ENCODE measurements at places on chromosomes 7 and 10.

GRCh38 chr10:52918714-52919305 lies 146.2 kb upstream of the MBL2 start:
- no peak for DNase-seq

DNA sequence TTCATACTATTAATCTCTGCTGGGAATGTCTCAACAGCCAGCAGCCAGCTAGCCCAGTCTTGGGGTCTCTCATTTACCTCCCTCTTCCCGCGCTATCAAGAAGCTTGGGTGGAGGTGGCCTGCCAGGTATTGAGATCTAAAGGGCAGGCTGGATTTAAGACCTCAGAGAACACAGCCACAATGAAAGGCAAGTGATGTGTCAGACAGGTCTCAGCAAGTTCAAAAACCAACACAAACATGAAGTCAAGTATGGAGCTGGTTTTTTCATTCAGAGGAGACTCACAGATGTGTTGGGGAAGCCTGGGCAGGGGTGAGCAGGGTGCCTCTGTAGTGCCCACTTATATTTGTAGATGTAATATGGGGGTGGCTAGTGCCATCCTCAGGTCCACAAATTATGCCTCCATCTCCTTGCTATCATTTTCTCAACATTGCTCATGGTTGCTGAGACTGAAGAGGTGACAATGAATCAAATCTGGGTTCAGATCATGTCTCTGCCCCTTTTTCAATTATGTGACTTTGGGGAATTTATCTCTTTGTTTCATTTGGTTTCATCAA lies 27.7 kb upstream of the CROT start:
- DNase-seq = no peak

DNA sequence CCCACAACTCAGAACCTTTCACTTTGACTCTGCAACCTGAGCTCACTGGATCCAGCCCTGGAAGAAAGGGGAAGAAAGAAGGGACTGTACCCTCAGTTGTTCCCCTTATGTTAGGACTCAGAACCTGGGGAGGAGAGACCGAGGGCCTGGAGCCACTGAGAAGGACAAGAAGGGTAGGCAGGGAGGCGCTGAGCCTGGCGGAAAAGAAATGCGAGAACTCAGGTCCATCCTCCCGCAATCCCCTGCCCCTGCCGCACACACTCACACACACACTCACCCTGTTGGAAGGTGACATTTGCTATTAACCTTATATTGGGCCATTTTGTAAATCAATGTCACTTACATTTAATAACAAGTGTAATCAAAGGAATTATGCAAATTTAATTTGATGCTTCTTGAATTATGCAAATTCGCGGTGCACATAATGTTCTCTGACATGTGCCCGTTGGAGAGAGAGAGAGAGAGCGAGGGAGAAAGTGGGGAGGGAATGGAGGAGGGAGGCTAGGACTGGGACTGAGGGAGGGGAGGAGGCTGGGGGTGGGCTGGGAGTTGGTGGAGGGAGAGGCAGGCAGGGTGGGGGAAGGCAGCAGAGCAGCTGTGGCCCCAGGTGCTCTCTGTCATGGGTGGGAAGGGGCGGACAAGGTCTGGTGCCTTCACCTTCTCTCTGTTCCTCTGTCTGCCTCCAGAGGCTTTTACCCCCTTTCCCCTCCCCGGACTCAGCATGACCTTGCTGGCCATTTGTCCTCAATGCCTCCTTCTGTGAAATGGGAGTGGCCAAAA lies 99.6 kb upstream of the PAX2 start:
- no peak for DNase-seq

- no peak for DNase-seq
These were observed 241.6 kb upstream of the MKI67 start for GRCh38 chr10:128367807-128368206.

GRCh38 chr10:30831426-30831825 lies 200.2 kb downstream of the ZNF438 start:
- DNase-seq = no peak

DNA sequence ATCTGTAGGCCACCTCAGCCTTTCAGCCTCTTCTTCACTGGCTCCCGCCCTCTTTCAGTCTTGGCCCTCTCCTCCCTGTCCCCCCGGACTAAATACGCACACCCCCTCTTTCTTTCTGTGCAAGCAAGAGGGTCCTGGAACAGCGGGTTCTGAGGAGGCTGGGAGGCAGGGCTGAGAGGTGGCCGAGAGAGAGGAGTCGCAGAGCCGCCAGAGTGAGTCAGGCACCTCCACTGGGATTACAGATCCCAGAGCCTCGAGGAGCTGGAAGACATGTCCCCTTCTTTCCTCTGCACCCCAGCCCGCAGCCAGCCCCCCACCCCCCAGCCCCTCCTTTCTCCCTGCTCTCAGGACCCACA lies 182 bp downstream of the CCDC136 start:
- DNase-seq = no peak

- no peak for DNase-seq
These were observed 579.9 kb upstream of the POM121L12 start for GRCh38 chr7:52455571-52455970.

- DNase-seq = no peak
These were observed 274.2 kb downstream of the ADARB2 start for GRCh38 chr10:1462994-1463633.

GRCh38 chr7:20777377-20778062 lies 9.2 kb downstream of the SP8 start:
- no peak for DNase-seq

- no peak for DNase-seq
These were observed 164.1 kb downstream of the PTEN start for GRCh38 chr10:88027570-88027969.

DNA sequence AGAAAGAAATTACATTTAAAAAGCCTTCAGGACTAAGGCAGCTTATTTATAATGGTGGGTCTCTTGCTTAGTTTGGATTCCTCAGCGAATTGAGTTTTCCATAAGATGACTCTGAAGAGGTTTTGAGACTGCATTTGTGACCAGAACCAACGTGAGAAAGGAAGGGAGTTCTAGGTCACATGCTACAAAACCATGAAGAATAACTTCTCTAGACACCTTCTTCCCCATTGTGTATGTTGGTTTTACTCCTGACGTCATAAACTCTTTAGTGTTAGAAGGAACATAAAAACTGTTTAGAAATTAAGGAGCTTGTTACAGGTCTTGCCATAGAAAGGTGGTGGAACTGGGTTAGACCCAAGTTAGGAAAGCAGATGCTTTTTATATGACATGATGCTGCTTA lies 11.1 kb downstream of the PTPN12 start:
- DNase-seq = no peak

GRCh38 chr7:17275749-17276671 lies 22.4 kb upstream of the AHR start:
- no peak for DNase-seq

- DNase-seq = no peak
These were observed 9.3 kb upstream of the HUS1 start for GRCh38 chr7:47988496-47989386.

DNA sequence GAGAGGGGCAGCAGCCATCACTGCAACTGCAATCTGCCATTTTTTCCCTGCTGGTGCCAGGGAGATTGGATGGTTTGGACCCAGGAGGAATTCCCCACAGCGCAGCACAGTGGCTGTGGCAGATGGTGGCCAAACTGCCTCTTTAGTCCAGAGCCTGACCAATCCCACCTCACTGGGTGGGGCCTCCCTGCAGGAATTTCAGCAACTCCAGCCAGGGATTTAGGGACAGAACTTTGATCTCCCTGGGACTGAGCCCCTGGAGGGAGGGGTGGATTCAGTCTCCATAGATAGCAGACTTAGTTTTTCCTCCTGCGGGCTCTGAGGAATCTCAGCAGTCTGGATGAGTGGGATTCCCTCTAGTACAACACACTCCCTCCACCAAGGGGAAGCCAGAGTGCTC lies 179.7 kb upstream of the WDR11 start:
- DNase-seq = no peak

DNA sequence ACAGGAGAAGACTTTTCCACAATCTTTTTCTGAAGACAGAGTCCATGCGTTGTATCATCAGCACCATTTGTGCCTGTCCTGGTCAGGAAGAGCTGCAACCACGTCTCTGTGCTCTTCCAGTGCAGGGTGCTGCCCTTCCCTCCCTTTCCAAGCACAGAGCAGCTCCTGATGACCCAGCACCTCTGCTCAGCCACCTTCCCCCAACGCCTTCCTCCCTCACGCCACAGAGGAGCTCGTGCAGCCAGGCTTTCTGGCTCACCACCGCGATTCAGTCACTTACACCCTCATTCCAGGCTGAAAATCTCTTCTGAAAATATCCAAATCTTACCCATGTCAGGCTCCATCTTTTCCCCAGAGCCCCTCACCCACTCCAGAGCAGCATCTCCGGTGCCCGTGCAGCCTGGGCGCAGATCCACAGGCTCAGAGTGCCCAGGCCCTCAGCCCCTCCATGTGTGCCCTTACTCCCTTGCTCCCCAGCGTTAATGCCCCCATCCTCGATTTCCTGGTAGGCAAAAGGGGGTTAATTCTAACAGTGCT lies 181.5 kb downstream of the DIP2C start:
- DNase-seq = no peak

- DNase-seq = no peak
These were observed 70.9 kb downstream of the DAGLB start for GRCh38 chr7:6376820-6377219.

- no peak for DNase-seq
These were observed 12.0 kb upstream of the KLHL7 start for GRCh38 chr7:23093546-23093945.

DNA sequence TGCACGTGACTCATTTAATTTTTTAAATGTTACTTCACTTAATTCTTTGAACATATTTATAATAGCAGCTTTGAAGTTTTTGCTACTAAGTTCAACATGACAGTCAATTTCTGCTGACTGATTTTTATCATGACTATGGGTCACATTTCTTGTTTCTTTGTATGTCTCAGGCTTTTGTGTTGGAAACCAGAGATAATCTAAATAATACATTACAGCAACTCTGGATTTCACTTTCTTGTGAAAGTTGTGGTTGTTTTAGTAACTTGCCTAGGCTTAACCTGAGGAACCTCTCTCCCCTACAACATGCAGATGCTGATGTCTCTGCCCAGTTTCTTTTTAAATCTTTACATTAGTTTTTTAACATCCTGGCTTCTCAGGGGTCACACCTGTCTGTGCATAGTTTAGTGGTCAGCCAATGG lies 180.8 kb downstream of the CCDC71L start:
- DNase-seq = no peak
